Amniotic stem cell (primary cell): ENCODE measurements at places on chromosomes 3 and 15.

- no peak for DNase-seq
These were observed 613.0 kb downstream of the CADM2 start for GRCh38 chr3:85571835-85572234.

GRCh38 chr3:47491777-47492176 lies 16.0 kb upstream of the SCAP start:
- no peak for DNase-seq

- no peak for DNase-seq
These were observed 192.8 kb upstream of the TTC14 start for GRCh38 chr3:180409170-180409569.

GRCh38 chr3:52838561-52839267 lies 3.9 kb upstream of the MUSTN1 start:
- no peak for DNase-seq

GRCh38 chr15:58924327-58924726 lies 9.2 kb downstream of the SLTM start:
- no peak for DNase-seq

- DNase-seq: no peak
These were observed 39.8 kb upstream of the FGF7 start for GRCh38 chr15:49383266-49383665.

GRCh38 chr3:197003461-197004385 lies 25.9 kb downstream of the MELTF start:
- DNase-seq: no peak

- DNase-seq: no peak
These were observed 54.3 kb downstream of the BDH1 start for GRCh38 chr3:197501496-197501878.

- DNase-seq: no peak
These were observed 189.8 kb upstream of the PROK2 start for GRCh38 chr3:71974786-71975185.

- no peak for DNase-seq
These were observed 80.9 kb upstream of the PRTG start for GRCh38 chr15:55823699-55824340.

- DNase-seq: no peak
These were observed 131.3 kb upstream of the LRTM1 start for GRCh38 chr3:55059027-55059629.

DNA sequence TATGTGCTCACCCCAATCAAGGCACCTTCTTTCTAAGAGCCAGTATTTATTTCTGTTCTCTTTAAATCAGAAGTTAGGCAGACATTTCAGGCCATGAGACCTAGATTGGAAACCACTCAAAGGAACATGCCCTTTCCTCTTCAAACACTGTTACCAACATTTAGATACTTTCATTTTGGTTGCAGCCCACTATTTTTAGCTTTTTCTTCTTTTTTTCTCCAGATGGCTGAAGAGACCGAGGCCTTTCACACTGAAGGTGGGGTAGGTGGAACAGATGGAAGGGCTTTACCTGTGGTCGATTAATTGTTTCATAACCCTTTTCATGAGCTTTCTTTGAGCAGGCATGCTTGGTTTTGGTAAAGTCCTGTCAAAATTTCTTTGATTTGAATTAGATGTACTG lies 10.9 kb upstream of the LZTFL1 start:
- DNase-seq: no peak

DNA sequence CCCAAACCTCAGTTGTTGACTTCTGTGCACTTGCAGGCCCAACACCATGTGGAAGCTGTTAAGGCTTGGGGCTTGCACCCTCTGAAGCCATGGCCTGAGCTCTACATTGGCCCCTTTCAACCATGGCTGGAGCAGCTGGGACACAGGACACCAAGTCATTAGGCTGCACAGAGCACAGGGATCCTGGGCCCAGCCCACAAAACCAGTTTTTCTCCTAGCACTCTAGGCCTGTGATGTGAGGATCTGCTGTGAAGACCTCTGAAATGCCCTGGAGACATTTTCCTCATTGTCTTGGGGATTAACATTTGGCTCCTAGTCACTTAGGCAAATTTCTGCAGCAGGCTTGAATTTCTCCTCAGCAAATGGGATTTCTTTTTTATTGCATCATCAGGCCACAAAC lies 1255.7 kb downstream of the ZPLD1 start:
- no peak for DNase-seq

- DNase-seq: no peak
These were observed 68.3 kb downstream of the BOC start for GRCh38 chr3:113279686-113280085.

- DNase-seq: no peak
These were observed 2.8 kb downstream of the UBE2E1 start for GRCh38 chr3:23808525-23808924.
